ENCODE measurements at places on chromosomes 3 and 15.

GRCh38 chr3:100454677-100455076 lies 37.7 kb upstream of the TMEM45A start:
- DNase-seq, result no peak

- DNase-seq, result no peak
Observed at GRCh38 chr3:184178521-184179138, 4.0 kb downstream of the AP2M1 start.

GRCh38 chr15:88586401-88587162 lies 34.6 kb upstream of the AEN start:
- DNase-seq, result no peak

GRCh38 chr3:136184703-136185102 lies 11.4 kb downstream of the MSL2 start:
- no peak for DNase-seq

GRCh38 chr3:33831053-33831452 lies 32.6 kb downstream of the PDCD6IP start:
- no peak for DNase-seq

DNA sequence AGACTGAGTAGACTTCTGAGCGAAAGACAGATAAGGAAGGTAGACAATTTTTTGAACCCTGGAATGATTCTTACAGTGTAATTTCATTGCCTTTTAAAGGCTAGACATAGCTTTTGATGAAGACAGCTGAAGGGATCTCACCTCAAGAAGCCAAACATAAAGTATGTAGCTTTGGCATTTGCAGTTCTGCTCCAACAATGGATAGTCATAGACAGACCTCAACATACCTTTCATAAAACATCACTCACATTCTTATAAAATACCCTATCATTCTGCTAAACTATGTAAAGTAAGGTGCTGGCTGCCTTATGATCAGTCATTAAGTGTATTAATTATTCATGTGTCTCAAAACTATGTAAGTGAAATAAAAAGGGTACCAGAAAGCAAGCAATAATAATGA lies 70.0 kb downstream of the UBE3A start:
- no peak for DNase-seq

DNA sequence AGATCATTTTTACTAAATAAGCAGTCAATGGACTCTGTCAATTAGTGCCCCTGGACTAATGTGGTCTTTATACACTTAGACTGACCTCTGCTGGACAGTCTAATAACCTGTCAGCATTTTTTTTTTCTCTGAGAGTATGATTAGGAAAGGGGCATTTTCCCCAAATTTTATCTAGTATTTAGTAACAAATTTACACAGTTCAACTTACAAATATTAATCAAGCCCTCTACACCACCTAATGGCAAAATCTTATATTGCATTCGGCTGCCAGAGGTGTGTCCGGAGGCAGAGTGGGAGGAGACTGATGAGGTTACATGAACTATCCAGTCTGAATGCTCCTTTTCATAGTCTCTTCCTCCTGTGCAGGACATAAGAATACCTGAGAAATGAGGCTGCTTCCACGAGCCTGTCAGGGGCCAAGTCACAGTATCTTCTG lies 36.0 kb upstream of the COLQ start:
- DNase-seq, result peak; percentile 67

DNA sequence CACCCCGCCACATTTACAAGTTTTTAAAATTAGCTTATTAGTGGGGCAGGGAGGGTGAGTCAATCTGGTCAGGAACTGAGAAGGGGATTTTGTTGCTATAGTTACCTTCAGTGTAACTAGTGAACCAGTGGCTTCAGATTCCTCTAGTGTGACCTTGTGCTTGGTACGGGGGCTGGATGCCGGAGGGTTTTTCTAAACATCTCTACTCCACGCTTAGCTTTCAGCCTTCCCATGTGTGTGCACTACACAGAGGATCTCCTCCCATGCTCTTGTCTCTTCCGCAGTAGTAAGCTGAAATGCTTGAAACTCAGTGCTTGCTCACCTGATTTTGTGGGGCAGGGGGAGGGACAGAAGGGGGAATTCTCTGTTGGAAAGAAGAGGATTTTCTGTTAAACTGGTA lies 67.9 kb upstream of the AKAP13 start:
- no peak for DNase-seq

DNA sequence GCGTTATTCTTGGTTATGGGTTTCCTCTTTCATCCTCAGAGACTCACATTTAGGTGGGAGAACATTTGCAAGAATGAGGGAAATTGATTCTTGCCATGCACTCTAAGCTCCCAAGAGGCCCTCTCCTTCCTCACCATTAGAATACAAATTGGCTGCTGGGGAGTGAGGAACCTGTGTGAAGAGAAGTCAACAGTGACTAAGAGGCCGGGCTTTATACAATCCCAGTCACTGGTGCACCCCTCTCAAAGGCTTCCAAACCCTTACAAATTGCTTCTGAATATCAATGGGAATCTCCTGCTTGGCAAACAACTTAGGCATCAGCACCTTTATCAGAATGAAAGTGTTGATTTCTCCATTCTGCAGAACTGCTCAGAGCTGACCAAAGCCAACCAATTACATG lies 16.5 kb upstream of the RGMA start:
- no peak for DNase-seq

- DNase-seq, result no peak
Observed at GRCh38 chr15:101156509-101157159, 95.2 kb downstream of the CHSY1 start.

DNA sequence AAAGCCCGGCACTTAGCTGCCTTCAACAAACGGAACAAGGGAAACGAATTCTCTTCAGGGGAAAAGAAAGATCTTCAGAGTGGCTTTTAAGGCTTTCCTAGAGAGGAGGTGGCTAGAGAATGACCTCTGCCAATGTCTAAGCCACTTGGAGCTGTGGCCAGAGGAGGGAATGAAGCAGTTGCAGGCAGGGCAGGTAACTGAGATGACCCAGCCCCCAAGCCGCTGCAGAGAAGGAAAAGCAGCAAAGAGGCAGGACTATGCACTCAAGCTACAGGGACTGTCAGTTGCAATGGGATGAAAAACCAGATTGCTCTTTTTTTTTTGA lies 113.5 kb downstream of the SEC22A start:
- no peak for DNase-seq

Measured in cerebellum (tissue), 4 donors.